A549 treated with dexamethasone at 1 μM for 4 hours (cell line): ENCODE measurements at places on chromosomes 3 and 15. TPM values are rescaled to one million over a fixed set of nuclear protein-coding genes. Genes with fewer than 3 reads are reported as not detected.

ZPLD1 gene
- not detected in 5 replicates for total RNA-seq

GOLGA6L6 gene
- total RNA-seq = not detected in 5 replicates

NANOGP8 gene
- total RNA-seq = not detected in 5 replicates

P2RY1 gene
- total RNA-seq = 0.37 to 0.54 TPM (median 0.45 TPM) in 5 replicates

HYAL1 gene
- total RNA-seq = 0.40 to 0.69 TPM (median 0.57 TPM) in 5 replicates

PIGB gene
- total RNA-seq = 12.2 to 15.2 TPM (median 13.9 TPM) in 5 replicates

SLC9A9 gene
- 0.07 to 0.40 TPM (median 0.27 TPM) in 5 replicates for total RNA-seq

NUDT16 gene
- total RNA-seq = 9.7 to 12.3 TPM (median 11.1 TPM) in 5 replicates

CDHR4 gene
- total RNA-seq = 0.15 to 0.26 TPM (median 0.24 TPM) in 5 replicates

FBLN2 gene
- total RNA-seq = 1.5 to 2.8 TPM (median 2.1 TPM) in 5 replicates

TEX55 gene
- total RNA-seq = not detected in 5 replicates
